ENCODE measurements at places on chromosomes 16 and 17. TPM values are rescaled to one million over a fixed set of nuclear protein-coding genes. Genes with fewer than 3 reads are reported as not detected.

- H3K4me3 ChIP-seq, result no peak overlapping the region
- no peaks in the 10 kb centered on the region for H3K36me3 ChIP-seq
- H3K4me1 ChIP-seq, result no peaks in the 10 kb centered on the region
- no peak overlapping the region for H3K27ac ChIP-seq
- H3K27me3 ChIP-seq, result no peaks in the 10 kb centered on the region
- no peak for DNase-seq
Measured at GRCh38 chr16:72493716-72494415, 321.9 kb upstream of the PMFBP1 start.

DNA sequence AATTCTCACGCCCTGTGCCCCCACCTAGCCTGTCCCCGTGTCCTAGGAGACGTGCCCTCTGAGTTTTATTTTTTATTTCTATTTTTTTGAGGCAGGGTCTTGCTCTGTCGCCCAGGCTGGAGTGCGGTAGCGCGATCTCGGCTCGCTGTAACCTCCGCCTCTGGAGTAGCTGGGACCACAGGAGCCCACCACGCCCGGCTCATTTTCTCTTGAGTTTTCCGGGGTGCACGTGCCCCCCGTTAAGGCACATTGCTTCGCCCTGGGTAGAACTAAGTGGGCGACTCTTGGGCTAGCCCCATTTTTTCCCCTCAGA, 655 bp upstream of the KLHDC4 start:
- H3K27me3 ChIP-seq, result no peaks in the 10 kb centered on the region
- H3K4me1 ChIP-seq, result peaks cover 24% of the 10 kb centered on the region
- peak overlapping the region; percentile 50 for H3K27ac ChIP-seq
- H3K36me3 ChIP-seq, result peaks cover 3% of the 10 kb centered on the region

- H3K4me3 ChIP-seq, result no peak overlapping the region
- no peak for DNase-seq
- no peaks in the 10 kb centered on the region for H3K4me1 ChIP-seq
- no peak overlapping the region for H3K27ac ChIP-seq
- peaks cover 4% of the 10 kb centered on the region for H3K36me3 ChIP-seq
- H3K27me3 ChIP-seq, result no peaks in the 10 kb centered on the region
Measured at GRCh38 chr16:8781797-8782196, 15.6 kb downstream of the TMEM186 start.

- H3K27me3 ChIP-seq, result no peaks in the 10 kb centered on the region
- peak overlapping the region; percentile 80 for H3K27ac ChIP-seq
- no peaks in the 10 kb centered on the region for H3K36me3 ChIP-seq
- no peak overlapping the region for H3K4me3 ChIP-seq
- no peak for DNase-seq
Measured at GRCh38 chr17:7437369-7437863, 1.9 kb upstream of the FGF11 start.

Gene NMRAL1
- total RNA-seq, result 36.3 TPM
